ENCODE measurements at places on chromosomes 13 and 19. TPM values are rescaled to one million over a fixed set of nuclear protein-coding genes. Genes with fewer than 3 reads are reported as not detected.

S1PR5 gene
- 15.8 TPM for total RNA-seq

TJP3 gene
- total RNA-seq = 23.7 TPM

OR7A10 gene
- not detected for total RNA-seq

KIR3DL1 gene
- total RNA-seq = not detected

RAB4B gene
- total RNA-seq = 15.2 TPM

ZNF567 gene
- 3.3 TPM for total RNA-seq

SLC17A7 gene
- 1.5 TPM for total RNA-seq

CGB3 gene
- not detected for total RNA-seq

GAPDHS gene
- not detected for total RNA-seq

ZNF837 gene
- total RNA-seq = 2.7 TPM

UQCRFS1 gene
- 23.7 TPM for total RNA-seq

MAN2B1 gene
- total RNA-seq = 52.5 TPM

ARHGAP45 gene
- 8.2 TPM for total RNA-seq

KLK7 gene
- total RNA-seq = 309 TPM

DPF1 gene
- total RNA-seq = not detected

TNFSF13B gene
- total RNA-seq = 1.6 TPM

ZMYM5 gene
- 16.2 TPM for total RNA-seq

POGLUT2 gene
- 2.7 TPM for total RNA-seq

DACT3 gene
- total RNA-seq = 0.72 TPM

PGLYRP1 gene
- total RNA-seq = not detected

ZNF714 gene
- 5.4 TPM for total RNA-seq

SELENOV gene
- not detected for total RNA-seq

FXYD1 gene
- total RNA-seq = 29.9 TPM

SERP2 gene
- total RNA-seq = 3.6 TPM

CATSPERD gene
- not detected for total RNA-seq

CPAMD8 gene
- 6.7 TPM for total RNA-seq

WDR88 gene
- not detected for total RNA-seq

ZNF587 gene
- 15.4 TPM for total RNA-seq

CBLC gene
- total RNA-seq = 59.6 TPM

ZNF558 gene
- total RNA-seq = 23.3 TPM

IL17D gene
- 0.35 TPM for total RNA-seq

PRODH2 gene
- not detected for total RNA-seq

SHISA7 gene
- total RNA-seq = not detected

ZNF382 gene
- total RNA-seq = 0.53 TPM

LGALS14 gene
- not detected for total RNA-seq

ZNF587B gene
- 5.3 TPM for total RNA-seq
